ENCODE measurements at places on chromosomes 12 and 14.

GRCh38 chr12:120066341-120066740, 50.2 kb downstream of the RAB35 start:
- no peak for DNase-seq

DNA sequence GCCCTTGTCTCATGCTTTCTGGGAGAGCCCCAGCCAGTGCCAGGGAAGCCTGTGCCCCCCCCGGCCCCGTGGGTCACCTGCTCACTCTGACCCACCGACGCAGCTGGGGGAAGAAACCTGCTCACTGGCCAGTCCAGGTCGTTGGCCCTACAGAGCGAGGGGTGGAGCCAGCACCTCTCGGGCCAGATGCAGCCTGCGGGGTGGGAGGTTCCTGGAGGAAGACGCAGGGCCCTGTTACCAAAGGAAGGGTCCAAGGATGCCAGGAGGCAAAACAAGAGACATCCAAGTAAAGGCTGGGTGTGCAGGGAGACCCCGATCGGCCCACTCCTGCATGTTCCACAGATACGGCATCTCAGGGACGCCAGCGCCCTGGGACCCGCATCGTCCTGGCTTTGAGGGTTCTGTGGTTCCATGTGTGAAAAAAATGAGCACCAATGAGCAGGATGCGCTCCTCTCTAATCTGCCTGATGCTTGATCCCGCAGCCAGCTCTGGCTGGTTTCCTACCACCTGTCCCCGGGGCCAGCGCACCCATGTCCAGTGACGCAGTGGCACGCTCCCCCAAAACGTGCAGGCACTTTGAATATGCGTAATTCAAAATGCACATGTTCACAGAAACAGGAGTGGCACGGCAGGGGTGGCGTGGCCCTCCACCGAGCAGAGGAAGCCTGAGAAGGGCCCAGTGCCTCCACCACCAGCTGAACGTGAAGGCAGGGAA, 66.0 kb upstream of the GALNT9 start:
- no peak for DNase-seq

DNA sequence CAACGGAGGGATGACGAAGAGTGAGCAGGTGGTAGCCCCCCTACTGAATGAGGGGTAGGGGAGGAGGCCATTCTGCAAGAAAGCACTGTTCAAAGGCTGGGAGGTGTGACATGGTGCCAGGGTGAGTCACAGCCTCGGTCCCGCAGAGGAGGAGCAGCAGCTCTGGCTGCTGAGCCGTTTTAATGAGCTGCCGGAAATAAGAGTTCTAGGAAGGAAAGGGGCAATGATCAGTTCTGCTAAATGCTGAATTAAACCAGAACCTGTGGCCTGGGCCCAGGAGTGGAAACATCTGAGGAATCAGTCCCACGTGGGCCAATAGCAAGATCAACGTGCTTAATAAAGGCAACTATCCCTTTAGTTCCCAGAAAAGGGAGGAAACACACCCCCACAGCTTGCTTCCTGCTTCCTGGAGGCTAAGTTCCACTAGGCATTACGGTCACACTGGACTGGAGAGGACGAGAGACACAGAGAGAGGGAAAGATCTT, 3.6 kb downstream of the ABCD4 start:
- DNase-seq: no peak

GRCh38 chr14:103597623-103598377, 31.2 kb upstream of the KLC1 start:
- no peak for DNase-seq

DNA sequence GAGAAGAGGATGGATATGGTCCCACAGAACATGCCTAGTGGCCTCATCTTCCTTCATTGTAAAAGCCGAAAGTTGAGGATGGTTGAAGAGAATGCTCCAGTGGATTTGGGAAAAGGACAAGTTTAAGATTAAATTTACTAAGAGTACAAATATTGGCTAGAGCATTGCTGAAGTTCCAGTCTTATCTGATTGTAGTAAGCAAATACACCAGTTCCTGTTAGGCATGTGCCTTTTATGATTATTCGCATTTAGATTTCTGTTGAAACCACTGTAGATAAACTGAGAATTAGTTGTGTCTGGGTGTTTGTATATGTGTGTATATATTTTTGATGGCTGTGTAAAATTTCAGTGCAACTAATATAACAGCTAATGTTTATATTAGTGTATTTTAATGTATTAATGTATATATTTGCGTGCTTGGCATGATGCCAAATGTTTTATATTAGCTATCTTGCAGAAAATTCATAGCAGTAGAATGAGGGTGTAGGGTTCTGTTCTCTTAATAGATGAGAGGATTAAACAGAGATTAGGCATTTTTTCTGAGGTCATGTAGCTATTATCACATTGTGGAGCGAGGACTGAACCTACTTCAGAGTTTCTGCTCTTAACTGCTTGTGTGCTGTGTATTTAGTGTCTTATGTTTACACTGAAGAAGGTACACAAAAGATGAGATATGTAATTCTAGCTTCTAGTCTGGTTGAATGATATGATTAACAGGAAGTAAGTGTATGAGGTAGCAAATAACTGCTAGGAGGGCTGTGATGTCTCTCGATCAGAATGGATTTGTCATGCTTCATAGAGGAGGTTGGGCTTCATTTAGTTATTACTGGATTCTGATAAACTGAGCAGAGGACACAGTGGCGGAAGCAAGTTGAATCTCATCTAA, 21.1 kb downstream of the FKBP3 start:
- no peak for DNase-seq

DNA sequence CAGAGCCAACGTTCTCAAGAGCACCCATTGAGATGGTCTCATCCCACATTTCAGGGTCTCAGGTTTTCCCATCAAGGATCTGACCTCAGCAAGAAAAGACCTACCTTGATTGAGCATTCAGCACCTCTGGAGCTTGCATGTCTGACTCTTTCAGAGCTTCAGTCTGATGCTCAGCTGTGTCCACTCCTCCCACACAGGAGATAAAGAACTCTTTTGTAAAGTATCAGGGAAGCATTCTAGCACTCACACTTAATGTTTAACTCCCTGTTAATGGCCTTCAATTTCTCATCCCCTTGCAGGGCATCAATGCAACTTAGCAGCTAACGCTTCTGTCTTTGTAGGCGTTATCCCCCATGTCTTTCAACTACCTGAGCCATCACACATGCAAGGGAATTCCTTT, 124.1 kb downstream of the GALC start:
- DNase-seq: no peak

DNA sequence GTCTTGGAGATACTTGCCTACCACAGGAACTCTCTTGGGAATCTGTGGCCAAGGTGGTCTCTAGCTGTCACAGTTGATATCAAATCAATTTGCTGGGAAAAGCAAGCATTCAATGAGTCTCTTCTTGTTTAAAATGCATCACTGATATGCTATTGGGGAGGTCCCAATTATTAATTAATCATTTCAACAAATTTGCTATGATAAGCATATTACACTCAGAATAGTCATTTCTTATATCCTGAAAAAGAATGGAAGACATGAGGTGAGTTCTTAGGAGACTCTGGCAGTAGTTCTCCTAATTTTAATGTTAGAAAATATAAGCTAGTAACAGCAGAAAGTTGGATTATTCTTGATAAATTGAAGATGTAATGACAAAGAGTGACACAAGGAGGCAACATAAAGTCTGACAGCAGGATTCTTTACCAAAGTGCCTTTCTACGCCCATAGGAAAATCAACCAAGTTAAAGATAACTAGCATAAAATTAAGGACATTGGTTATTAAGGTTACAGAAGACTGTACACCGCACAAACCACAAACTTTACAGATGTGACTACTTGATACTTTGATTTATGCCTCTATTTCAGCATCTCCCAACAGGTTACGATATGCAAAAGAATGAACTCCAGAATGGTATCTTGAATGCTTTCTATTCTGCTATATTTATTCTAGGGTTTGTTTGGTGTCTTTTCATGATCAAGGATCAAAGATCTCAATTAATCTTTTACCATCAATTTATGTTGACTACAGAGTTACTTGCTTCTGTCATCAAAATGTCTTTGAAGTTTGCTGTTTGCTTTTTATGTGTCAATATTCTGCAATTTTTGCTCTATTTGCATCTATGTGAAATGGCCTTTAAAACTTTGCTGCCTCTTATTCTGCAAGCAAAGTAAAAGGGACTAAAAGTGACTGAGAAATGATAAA, 349.6 kb upstream of the CLEC14A start:
- no peak for DNase-seq

GRCh38 chr14:98941481-98941880, 330.5 kb downstream of the BCL11B start:
- no peak for DNase-seq

DNA sequence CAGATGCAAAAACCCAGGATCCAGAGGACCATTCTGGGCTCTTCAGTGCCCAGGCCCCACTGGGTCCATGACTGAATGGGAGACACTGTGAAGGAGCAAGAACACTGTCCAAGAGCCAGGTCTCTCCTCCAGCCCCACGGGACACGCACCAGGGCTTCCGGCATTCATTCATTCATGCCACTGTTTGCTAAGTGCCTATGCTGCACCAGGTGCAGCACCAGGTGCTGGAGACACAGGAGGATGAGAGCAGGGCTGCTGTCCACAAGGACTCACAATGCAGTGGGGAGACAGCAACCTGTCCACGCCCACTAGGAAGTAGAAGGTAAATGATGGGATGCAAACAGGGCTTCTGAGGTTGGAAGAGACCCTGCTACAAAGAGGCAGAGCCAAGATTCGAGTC, 20.4 kb downstream of the CLMN start:
- DNase-seq: no peak

GRCh38 chr12:3177778-3178425, 100.7 kb downstream of the TSPAN9 start:
- no peak for DNase-seq

- DNase-seq: no peak
These were observed 24.0 kb downstream of the DHX37 start for GRCh38 chr12:124964836-124965462.

DNA sequence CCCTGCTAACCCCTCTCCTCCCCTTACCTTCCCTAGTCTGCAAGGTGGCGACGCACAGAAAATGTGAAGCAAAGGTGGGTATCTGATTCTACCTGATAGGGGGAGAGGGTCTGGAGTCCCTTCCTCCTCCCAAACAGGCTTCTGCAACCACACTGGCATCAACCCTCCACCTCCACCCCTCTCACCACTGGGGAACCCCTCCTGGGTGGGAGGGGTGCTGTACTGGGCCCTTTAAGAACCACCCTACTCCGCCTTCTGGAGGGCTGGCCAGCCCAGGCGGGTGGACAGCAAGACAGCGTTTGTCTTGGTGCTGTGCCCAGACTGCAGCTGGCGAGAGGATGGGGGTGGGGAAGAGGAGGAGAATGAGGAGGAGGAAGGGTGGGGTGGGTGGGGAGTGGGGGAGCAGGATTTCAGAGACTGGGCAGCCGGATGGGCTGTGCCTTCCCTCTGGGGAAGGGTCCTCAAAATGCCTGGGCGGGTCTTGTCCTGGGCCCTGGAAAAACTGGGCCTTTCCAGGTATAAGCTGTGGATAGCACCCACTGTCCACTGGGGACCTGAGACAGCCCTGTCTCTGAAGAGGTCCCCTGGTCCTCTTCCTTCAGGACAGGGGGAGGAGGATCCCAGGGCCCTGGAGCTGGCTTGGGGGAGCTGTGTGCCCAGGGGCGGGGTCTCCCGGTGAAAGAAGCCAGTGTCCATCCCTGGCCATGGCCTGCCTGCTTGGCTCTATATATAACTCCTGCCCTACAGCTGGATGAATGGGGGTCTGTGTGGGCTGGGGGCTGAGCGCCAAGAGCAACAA, 2.8 kb downstream of the TNS2 start:
- no peak for DNase-seq

DNA sequence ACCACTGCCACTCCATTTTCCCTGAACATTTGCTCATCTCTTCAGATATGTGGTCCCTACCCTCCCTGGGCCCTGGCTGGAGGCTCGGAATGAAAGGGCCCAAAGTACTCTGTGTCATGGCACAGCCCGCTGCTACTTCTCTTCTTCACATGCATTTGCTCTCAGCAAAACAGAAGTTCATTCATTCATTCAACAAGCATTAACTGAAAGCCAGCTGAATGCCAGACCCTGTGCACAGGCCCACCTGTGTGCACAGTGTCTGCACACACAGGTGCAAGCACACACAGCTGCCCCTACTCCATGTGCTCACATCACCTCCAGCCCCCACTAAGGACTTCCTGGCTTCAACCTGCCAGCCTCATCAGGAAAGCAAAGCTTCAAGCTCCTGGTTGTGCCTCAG, 7.8 kb downstream of the WNT1 start:
- no peak for DNase-seq

GRCh38 chr14:103867020-103867419, 19.6 kb upstream of the PPP1R13B start:
- DNase-seq: no peak

GRCh38 chr12:52876372-52876771, 27.6 kb upstream of the KRT78 start:
- DNase-seq: peak; percentile 46

- no peak for DNase-seq
These were observed 4.4 kb downstream of the CEBPE start for GRCh38 chr14:23114669-23115038.

DNA sequence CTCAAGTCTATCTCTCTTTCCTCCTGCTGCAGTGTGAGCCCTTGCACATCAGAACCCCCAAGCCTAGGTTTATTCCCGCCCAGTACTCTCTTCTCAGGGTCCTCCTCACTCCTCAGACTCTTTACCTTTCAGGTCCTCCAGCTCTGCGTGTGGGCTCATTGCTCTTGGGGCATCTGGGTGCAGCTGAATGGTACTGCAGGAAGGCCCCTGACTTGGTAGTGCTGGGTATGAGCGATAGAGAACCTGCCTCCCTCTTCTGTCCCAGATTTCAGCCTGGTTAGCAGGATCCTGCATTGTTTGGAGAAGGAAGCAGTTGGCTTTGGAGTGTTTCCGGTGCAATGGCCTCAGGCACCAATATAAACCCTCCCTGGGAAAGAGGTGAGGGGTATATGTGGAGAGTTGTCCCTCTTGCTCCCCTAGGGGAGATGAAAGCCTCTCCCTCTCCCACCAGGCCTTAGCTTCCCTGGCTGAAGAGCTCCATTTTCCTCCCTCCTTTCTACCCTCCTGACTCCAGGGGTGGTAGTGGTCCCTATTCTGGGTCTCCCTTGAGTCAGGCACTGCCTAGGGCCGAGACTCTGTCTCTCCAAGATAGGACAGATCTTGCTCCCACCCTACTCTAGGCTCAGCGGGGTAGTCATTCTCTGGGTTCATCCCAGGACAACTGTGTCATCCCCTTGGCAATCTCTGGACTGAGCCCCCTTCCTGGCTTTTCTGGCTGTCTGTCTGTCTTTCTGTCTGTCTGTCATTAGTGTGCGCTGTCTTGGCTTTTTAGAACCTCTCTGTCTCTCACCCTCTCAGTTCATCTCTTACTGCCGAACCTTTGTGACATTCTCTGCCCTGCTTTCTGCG, 3.8 kb downstream of the LRP1 start:
- DNase-seq: no peak

DNA sequence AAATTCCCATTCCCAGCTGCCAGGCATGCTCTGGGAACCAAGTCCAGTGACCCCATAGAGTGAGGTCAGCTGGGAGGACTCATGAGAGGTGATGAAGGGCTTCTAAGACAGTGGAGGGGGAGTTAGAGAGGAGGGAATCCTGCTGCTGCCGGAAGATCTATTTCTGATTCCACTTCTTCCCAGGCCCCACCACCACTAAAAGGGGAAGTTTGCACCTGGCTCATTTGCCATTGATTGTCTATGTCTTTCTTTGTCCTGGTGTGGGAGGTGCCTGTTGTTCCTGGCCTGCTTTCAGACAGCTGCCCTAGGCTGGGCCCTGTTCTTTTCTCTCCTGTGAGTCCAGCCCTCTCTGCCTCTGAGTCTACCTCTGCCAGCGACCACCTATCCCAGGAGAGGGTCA, 3.0 kb upstream of the KRT6A start:
- DNase-seq: no peak

- no peak for DNase-seq
These were observed 196.3 kb downstream of the TRHDE start for GRCh38 chr12:72468505-72468904.

GRCh38 chr12:14846042-14846587, 2.8 kb upstream of the ART4 start:
- DNase-seq: no peak

GRCh38 chr12:132143336-132144071, 615 bp downstream of the DDX51 start:
- DNase-seq: no peak

Data from DMS79 (cell line).